ENCODE measurements at places on chromosomes 12 and 14.

- no peak for DNase-seq
These were observed 31.7 kb downstream of the ANO6 start for GRCh38 chr12:45247589-45247988.

DNA sequence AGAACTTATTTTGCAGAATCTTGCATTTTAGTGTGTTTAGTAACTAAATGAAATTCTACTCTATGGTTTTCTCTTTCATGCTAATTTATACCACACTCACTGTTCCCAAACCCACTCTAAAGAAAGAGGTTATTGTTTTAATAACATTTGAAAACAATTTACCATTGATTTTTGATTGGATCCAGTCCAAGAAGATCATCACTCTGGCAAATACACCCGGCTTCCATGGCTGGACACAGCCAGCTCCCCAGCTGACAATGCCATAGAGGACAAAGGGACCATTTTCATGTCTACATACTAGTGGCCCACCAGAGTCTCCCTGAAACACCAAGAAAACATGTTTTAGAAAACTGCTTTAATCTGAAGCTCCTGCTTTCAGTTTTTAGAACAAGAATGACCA lies 42.4 kb downstream of the OVCH1 start:
- DNase-seq: no peak

DNA sequence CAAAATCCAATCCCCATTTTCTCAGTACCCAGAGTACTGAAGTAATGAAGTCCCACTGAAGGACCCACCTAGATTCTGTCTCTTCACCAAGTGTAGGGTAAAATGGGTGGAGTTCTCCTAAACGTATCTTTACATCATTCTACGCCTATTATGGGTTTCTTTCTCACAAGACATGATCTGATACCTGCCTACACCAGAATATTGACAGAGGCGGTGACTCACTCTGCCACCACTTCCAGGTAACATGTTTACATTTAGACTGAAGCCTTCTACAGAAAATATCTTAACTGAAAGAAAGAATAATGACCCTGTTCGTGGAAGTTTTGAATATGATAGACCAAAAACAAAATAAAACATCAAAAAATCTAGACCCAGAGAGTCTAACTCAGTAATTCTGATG lies 89.8 kb downstream of the BTG1 start:
- DNase-seq: no peak

- no peak for DNase-seq
These were observed 279.9 kb downstream of the RPS29 start for GRCh38 chr14:49306152-49306751.

- DNase-seq: no peak
These were observed 26.3 kb downstream of the RXYLT1 start for GRCh38 chr12:63805704-63806672.

- no peak for DNase-seq
These were observed 91.7 kb downstream of the NPAS3 start for GRCh38 chr14:33030386-33030785.

DNA sequence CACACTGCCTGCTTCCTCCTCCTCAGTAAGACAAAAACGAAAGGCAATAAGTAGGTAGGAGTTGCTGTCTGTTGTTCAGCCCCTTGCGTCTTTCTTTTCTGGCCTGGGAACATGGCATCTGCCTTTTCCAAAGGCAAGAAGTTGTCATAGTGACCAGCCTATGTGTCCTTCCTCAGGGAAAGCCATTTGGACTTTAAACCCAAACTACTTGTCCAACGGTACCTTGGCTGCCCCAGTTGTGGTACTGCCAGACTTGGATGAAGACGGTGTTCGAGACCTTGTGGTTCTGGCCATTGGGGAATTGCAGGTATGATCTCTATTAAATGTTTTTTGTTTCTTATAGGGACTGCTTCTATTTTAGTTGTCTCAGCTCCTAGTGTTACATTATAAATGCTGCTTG lies 18.5 kb downstream of the FAM234B start:
- DNase-seq: no peak

GRCh38 chr12:25701290-25701689 lies 148.2 kb upstream of the LMNTD1 start:
- DNase-seq: no peak

- no peak for DNase-seq
These were observed 249.7 kb upstream of the AVPR1A start for GRCh38 chr12:63400718-63401117.

- DNase-seq: no peak
These were observed 79.6 kb downstream of the PPM1A start for GRCh38 chr14:60328583-60328982.

- no peak for DNase-seq
These were observed 454.1 kb upstream of the FLRT2 start for GRCh38 chr14:85075694-85076476.

GRCh38 chr14:35506927-35507326 lies 27.0 kb upstream of the INSM2 start:
- DNase-seq: no peak

- no peak for DNase-seq
These were observed 44.5 kb upstream of the EEA1 start for GRCh38 chr12:92973614-92974013.

- no peak for DNase-seq
These were observed 223.2 kb upstream of the RTL1 start for GRCh38 chr14:101126731-101127130.

- no peak for DNase-seq
These were observed 126.4 kb downstream of the DERA start for GRCh38 chr12:16037533-16037932.

- no peak for DNase-seq
These were observed 123.3 kb upstream of the OR4E1 start for GRCh38 chr14:21796916-21797315.

GRCh38 chr14:77979666-77980351 lies 179.9 kb downstream of the ADCK1 start:
- no peak for DNase-seq

DNA sequence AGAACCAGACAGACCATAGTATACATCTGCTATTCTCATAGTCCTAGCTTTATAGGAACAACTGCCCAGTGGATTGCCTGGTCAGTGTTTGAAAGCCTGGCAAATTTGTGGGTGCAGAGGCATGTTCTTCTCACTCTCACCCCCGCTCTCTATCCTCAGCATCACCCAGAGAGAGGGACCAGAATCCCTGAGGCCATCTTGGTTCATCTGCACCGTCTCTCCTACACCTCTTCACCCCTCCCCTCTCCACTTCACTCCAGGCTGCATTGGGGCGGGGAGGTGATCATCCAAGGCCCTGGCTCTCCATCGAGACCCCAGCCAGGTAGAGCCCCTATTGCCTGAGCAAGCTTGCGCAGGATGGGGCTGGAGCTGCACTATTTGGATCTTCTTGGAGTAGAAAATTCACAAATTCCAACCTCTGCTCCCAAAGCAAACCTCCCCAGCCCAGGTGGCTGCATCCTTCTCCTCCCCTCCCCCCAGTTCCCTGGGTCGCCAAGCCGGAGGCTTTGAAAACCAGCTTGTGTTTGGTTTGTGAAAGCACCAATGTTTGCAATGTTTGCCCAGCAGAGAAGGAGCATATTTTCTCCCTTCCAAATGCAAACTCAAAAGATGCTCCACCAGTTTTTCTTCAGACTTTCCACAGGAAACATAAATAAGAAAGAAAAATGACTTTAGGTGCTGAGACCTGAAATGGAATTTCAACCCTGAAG lies 18.6 kb upstream of the COL2A1 start:
- no peak for DNase-seq

- DNase-seq: no peak
These were observed 166.8 kb upstream of the TBX3 start for GRCh38 chr12:114850661-114851275.

DNA sequence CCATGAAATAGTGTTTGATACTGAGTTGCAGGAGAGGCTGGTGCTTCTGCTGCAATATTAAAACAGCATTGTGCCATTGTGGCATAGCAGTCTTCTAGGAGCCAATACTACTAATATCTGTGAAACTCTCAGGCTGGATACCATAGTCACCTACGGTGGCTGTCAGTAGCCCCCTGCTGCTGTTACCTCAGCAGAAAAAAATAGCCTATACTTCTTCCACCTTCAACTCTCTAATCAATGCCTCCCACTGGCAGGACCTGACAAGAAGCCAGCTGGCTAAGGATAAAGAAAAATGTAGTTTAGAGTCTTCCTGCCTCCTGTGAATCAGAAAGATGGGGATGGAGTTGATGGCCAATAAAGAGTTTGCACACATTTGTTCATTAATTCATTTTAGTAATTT lies 91.6 kb downstream of the PDE3A start:
- DNase-seq: no peak

- no peak for DNase-seq
These were observed 225.7 kb downstream of the KCNC2 start for GRCh38 chr12:74983917-74984316.

GRCh38 chr14:96055753-96056508 lies 16.8 kb downstream of the C14orf132 start:
- no peak for DNase-seq

GRCh38 chr12:99529966-99530365 lies 117.6 kb upstream of the GARIN6 start:
- DNase-seq: no peak

DNA sequence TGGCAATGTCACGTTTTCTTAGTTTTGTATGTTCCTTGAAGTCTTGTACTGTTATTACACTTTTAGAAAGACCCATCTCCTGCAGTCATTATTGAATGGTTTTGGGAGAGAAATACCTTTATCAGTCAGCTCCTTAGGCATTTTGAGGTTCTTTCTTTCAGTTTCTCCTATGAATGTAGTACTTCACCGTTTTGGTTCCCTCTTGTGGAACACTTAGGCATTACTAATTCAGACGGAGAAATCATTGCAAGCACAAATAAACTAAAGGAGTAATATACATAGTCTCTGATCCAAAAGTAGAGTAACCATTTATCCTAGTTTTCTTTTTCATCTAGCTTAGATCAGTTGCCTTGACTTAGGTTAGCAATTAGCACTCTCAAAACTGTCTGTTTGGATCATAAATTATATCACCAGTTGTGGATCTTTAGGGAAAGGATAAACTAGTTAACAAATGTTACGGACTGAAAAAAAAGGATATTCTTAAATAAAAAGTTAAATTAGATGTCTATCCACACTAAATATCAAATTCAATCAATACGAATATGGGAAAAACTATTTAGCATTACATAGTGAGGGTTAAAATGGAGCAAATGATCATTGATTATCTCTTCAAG lies 1538.3 kb upstream of the SEL1L start:
- no peak for DNase-seq

- no peak for DNase-seq
These were observed 168.5 kb downstream of the NAV3 start for GRCh38 chr12:77999074-77999715.

DNA sequence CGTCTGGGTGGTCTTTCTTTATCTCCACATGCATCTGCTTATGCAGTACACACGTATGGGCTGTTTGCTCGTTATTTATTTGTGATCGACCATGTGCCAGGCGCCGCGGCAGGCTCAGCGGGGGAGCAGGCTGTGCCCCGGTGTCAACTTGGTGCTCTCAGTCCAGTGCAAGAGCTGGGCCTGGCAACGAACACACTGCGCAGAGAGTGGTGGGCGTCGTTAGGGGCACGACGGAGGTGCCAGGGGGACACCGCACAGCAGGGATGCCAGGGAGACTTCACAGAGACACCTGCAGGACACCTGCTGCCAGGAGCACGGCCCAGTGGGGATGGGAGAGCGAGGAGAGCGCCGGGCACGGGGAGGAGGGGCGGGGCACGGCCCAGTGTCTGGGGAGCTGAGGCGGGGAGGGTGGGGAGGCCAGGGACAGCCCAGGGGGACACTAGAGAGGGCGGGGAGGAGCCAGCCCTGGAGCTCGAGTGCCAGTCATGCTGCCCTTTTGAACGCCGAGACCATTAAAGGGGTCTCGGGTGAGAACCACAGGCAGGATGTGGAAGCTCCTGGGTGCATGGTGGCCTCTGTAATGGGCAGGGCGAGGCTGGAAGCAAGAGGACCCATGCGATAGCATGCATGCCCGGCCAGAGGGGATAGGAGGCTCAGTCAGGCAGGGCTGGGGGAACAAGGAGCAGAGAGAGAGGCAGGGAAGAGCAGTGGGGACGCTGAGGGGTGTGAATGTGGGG lies 652 bp upstream of the LRCOL1 start:
- DNase-seq: no peak

GRCh38 chr12:115319446-115320040 lies 635.6 kb upstream of the TBX3 start:
- DNase-seq: no peak

- no peak for DNase-seq
These were observed 146.1 kb downstream of the KITLG start for GRCh38 chr12:88433997-88434703.

DNA sequence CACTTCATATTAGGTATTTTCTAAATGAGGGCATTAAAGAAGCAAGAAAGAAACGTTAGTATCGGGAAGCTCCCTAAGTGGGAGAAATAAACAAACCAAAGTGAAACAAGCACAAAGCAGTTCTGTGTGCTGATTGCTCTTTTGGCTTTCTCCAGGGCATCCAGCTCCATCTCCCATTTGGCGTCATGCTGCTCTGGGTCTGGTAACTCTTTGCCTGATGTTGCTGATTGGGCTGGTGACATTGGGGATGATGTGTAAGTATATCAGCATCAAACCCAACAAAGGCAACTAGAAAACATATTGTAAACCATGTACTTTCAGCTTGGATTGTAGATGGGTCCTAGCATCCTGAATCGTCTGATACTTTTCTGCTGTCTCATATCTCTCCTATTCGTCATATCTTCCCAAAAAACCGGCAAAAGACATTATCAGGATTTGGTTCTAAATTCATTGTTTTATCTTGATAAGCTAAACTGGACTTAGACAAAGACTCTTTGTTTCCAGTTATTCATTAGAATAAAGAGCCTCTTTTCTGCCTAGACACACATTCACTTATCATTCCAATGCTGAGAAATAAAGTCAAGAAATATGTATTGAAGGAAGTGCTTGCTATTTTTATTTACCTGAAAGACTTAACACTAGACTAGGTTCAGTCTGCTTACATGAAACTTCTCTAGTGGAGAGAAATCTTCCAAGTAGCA lies 2.4 kb downstream of the CLEC12B start:
- DNase-seq: no peak

DNA sequence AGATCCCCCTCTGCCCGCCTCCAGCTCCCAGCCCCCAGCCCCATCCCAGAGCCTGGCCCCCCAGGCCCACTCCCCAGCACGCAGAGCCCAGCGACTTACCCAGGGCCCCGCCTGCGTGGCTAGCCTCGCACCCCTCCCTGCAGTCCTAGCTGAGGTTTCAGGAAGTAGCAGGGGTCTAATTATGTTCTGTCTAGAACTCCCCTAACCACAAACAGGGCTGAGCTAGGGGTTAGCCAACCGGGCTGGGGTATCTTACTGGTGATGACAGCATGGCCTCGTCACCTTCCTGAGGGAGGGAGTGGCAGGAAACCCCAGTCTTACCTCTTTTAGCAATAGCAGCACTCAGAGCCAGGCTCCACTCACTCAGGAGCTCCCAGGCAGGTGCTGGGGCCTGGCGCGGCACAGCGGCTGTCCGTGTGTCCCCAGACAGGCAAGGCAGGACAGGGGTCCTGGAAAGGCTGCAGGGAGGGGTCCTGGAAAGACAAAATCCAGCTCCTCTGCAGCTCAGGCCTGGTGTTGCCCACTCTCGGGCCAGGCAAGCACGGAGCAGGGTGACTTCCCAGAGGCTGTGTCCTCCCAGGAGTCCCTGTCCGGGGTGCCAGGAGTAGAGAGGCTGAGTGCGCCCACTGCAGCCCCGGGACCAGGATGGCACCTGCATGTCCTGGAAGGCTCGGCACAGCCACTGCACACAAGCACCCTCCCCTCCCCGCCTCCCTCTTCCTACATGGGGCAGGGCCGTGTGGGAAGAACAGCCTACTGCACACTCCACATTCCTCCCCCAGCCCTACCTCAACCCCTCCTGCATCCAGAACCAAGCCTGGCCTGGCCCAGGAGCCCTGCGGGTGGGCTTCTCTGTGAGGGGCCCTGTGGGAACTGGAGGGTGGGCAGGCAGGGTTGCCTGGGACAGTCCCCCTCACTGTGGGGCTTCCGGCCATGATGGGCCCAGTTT lies at the start of gene GPR132:
Gene GPR132, minus strand, starts transcription at position 151 of the 949 bp plus-strand sequence. CDS start 10,010 bp downstream, outside the sequence.
- peak; percentile 82 for DNase-seq

Measured in activated CD8-positive, alpha-beta memory T cell treated with anti-CD3 and anti-CD28 coated beads for 1 hour (primary cell).